ENCODE measurements at places on chromosomes 5 and 9.

- no peak for DNase-seq
Measured at GRCh38 chr5:36360307-36360706, 58.6 kb upstream of the RANBP3L start.

- DNase-seq: no peak
Measured at GRCh38 chr5:176644294-176644693, 3.0 kb upstream of the TSPAN17 start.

GRCh38 chr5:135985951-135986350, 31.2 kb upstream of the LECT2 start:
- DNase-seq: no peak

DNA sequence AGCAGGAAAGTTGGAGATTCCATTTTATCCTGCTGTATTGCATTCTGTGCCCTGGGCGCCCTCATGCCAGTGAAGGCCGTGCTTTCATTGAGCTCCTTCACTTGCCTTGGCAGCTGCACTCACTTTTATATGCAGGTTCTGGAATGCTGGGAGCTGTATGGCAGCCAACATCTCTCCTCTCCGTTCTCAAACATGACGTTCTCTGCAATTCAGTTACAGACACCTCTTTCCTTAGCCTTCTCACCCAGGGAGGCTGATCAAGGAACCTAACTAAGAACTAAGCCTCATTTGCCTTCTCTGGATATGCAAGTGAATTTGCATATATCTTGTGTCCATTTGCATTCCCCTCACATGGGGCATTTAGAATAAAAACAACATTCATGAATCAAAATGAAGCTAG, 29.4 kb upstream of the PURA start:
- no peak for DNase-seq

DNA sequence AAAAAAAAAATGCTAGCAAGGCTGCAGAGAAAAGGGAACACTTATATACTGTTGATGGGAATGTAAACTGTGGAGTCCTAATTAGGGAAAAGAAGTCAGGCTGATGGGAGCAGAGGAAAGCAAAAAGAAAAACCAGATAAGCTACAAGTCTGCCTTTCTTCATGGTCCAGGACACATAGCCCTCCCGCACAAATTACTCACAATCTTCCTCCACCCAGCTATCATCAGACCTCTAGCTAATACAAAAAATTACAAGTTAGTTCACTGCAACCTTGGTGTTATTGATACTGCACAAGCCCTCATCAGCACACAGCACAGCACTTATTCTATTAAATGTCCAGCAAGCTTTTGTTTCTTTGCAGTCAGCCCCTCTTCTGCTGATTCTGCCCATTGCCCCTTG, 186.0 kb upstream of the ADRA1B start:
- DNase-seq: no peak
